CD4-positive, alpha-beta memory T cell (primary cell): ENCODE measurements at places on chromosomes 4 and X. TPM values are rescaled to one million over a fixed set of nuclear protein-coding genes. Genes with fewer than 3 reads are reported as not detected.

Gene DHRSX
- 17.5 TPM for total RNA-seq

Gene SPATA4
- not detected for total RNA-seq

Gene FAM9B
- not detected for total RNA-seq

Gene MOB1B
- total RNA-seq = 10.8 TPM

Gene CLCN5
- 1.8 TPM for total RNA-seq

Gene SSX4
- total RNA-seq = not detected

Gene TMEM128
- 20.7 TPM for total RNA-seq

Gene THAP9
- total RNA-seq = 2.7 TPM

Gene SPACA5
- total RNA-seq = not detected

Gene FOXR2
- total RNA-seq = not detected

Gene PHKA1
- total RNA-seq = 0.29 TPM

Gene TMEM35A
- total RNA-seq = not detected

Gene POU3F4
- total RNA-seq = not detected

Gene TLL1
- total RNA-seq = not detected

Gene HSD17B13
- total RNA-seq = 0.58 TPM

Gene APOO
- total RNA-seq = 7.9 TPM
